ENCODE measurements at places on chromosomes 5 and 9.

DNA sequence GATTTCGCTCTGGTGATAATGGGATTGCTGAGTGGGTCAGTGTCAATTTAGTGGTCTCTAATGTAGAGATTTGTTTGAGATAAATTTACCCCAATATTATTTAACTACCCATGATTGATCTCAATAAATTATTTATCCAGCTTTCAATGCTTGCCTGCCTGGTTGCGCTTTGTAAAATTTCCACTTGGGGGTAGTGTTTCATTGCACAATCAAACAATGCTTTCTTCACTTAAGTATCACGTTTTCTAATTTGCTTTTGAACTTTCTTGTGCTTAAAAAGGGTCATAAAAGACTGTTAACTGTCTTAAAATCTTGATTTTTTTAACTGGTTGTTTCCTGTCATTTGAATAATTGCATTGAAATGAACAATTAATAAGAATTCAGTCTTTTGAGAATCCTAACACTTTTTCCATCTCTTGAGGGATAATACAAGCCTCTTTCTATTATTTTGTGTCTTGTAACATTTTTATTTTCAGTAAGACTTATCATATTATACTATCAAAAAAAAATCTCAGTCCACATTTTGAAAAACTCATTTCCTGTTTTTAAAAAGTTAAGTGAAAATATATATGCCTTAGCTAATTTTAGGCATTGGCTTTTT is 18.7 kb downstream of the HSD17B4 start:
- DNase-seq, result no peak

GRCh38 chr9:86842573-86842972 is 104.7 kb downstream of the GAS1 start:
- no peak for DNase-seq

GRCh38 chr9:35728041-35728971 is 3.7 kb downstream of the TLN1 start:
- DNase-seq, result peak; percentile 61

DNA sequence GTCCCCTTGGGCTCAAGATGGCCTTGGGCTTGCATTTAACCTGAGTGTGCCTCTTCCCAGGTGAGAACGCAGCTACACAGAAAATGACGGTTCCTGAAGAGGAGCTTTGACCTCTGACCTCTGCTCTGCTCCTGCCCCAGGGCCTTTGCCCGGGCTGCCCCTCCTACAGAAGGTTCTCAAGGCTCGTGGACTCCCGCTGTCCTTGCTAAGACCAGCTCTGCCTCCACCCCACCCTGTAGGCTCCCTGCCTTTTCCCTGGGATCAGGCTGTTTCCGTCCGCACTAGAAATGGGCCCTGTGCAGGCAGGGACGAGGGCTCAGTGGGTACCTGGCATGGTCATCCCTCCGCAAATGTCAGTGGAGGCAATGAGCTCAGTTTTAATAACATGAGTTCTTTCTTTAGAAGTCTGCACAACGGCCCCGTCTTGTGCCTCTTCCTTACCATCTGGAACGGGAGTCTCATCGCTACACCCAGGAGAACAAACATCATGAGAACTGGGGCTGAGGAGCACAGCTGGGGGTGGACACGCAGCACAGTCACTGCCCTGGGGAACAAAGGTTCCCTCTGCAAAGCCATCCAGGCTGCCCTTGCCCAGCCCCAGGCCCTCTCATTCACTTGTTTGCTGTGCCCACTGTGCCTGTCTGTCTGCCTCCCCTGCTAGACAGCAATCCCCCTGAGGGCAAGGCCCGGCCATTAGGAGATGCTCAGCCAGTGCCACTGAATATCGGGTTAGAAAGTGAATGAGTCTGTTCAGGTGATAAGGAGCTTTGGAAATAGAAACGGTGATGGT is 26.7 kb upstream of the LPCAT1 start:
- no peak for DNase-seq
